ENCODE measurements at places on chromosomes 4 and X. TPM values are rescaled to one million over a fixed set of nuclear protein-coding genes. Genes with fewer than 3 reads are reported as not detected.

Gene EGF
- total RNA-seq, result 0.31 TPM

Gene BMPR1B
- 8.5 TPM for total RNA-seq

Gene MAGEE2
- 5.3 TPM for total RNA-seq

Gene S100G
- not detected for total RNA-seq

Gene DMRTC1
- total RNA-seq, result not detected

Gene P2RY8
- total RNA-seq, result not detected

Gene SLC7A11
- 13.1 TPM for total RNA-seq

Gene CPE
- 376 TPM for total RNA-seq

Gene FGF5
- 0.63 TPM for total RNA-seq

Gene PRR32
- total RNA-seq, result not detected

Gene MAGEB2
- total RNA-seq, result not detected

Gene FRMPD4
- total RNA-seq, result 34.1 TPM

Gene GBA3
- total RNA-seq, result not detected

Gene DCHS2
- 6.3 TPM for total RNA-seq

Gene TMEM47
- 32.2 TPM for total RNA-seq

Gene DUX4
- total RNA-seq, result not detected

Gene NCBP2L
- total RNA-seq, result not detected

Gene MAP3K15
- 0.94 TPM for total RNA-seq

Gene CNGA1
- total RNA-seq, result not detected

Gene STOX2
- 48.5 TPM for total RNA-seq

Gene ARL9
- 3.8 TPM for total RNA-seq

Gene CENPVL3
- total RNA-seq, result 1.3 TPM

Gene LRAT
- 0.94 TPM for total RNA-seq

Gene OTUD6A
- not detected for total RNA-seq

Gene TBCK
- total RNA-seq, result 147 TPM

Gene HEPH
- total RNA-seq, result 4.7 TPM

Gene GABRE
- 3.1 TPM for total RNA-seq

Gene PUDP
- total RNA-seq, result 11.6 TPM

Gene PALLD
- 55.4 TPM for total RNA-seq

Gene TLR3
- 0.63 TPM for total RNA-seq

Gene ETDA
- not detected for total RNA-seq

Gene SRPX
- total RNA-seq, result 0.31 TPM

Gene PNMA6A
- total RNA-seq, result 14.4 TPM

Gene TMEM150C
- 76.7 TPM for total RNA-seq

Gene FAM184B
- total RNA-seq, result 3.1 TPM

Gene VCX3A
- total RNA-seq, result not detected

Gene ASB12
- total RNA-seq, result 0.63 TPM

Gene CXorf58
- not detected for total RNA-seq

Gene PLAC1
- not detected for total RNA-seq

Gene TBC1D8B
- 1.3 TPM for total RNA-seq

Gene CSAG1
- not detected for total RNA-seq

Gene SPANXN4
- total RNA-seq, result not detected

Gene XAGE2
- not detected for total RNA-seq

Gene WDFY3
- 355 TPM for total RNA-seq

Gene CXCL3
- not detected for total RNA-seq

Gene RAB33A
- 29.1 TPM for total RNA-seq
